NCI-H2107 (cell line): ENCODE measurements at places on chromosomes 5 and 9.
A peak's percentile ranks its signal among the peaks of the same experiment; 100 is the strongest.

DNA sequence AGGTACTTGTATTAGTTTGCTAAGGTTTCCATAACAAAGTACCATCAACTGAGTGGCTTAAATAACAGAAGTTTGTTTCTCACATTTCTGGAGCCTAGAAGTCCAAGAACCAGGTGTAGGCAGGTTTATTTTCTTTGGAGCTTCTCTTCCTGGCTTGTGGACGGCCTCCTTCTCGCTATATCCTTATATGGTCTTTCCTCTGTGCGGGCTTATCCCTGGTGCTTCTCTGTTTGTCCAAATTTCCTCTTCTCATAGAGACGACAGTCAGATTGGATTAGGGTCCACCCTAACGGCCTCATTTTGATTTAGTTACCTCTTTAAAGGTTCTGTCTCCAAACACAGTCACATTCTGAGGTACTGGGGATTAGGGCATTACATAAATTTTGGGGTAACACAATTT is 88.3 kb downstream of the RMI1 start:
- no peak for DNase-seq

DNA sequence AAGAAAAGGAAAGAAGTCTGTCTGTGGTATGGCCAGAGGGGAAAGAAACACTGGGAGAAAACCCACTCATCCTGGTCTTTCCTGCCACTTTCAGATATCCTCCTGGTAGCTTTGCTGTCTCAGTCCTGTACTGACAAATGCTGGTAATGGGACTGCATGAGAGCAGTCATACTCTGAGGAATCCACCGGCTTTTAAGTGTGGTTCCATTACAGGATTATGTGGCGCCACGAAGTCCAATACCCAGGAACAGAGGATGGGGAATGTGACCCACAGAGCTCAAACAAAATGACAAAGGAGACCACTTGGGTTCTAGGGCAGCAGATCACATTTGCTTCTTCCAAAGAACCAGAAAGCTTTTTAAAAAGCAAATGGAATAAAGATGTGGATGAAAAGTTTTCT is 26.3 kb upstream of the FBP1 start:
- no peak for DNase-seq

- DNase-seq: no peak
Measured at GRCh38 chr9:74663439-74663838, 166.3 kb downstream of the RORB start.

GRCh38 chr5:42842921-42843641 is 31.4 kb upstream of the SELENOP start:
- DNase-seq: no peak

GRCh38 chr9:91533382-91533781 is 109.8 kb upstream of the NFIL3 start:
- no peak for DNase-seq

DNA sequence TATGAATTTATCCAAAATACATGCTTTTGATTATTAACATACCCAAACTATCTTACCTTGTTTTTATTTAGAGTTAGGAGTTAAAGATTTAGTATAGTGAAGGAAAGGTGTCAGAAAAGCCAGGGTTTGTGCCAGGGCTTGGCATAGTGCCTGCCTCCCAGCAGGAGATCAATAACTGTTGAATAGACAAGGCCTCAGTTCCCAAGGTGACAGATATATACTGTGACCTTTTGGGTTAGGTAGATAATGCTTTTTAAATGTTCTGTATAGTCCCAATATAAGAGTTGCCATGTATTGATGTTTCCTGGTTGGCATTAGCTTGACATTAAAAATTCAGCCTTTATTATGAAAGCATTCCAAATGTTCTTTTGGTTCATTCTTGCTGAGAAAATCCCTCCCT is 121.8 kb downstream of the MCTP1 start:
- no peak for DNase-seq

DNA sequence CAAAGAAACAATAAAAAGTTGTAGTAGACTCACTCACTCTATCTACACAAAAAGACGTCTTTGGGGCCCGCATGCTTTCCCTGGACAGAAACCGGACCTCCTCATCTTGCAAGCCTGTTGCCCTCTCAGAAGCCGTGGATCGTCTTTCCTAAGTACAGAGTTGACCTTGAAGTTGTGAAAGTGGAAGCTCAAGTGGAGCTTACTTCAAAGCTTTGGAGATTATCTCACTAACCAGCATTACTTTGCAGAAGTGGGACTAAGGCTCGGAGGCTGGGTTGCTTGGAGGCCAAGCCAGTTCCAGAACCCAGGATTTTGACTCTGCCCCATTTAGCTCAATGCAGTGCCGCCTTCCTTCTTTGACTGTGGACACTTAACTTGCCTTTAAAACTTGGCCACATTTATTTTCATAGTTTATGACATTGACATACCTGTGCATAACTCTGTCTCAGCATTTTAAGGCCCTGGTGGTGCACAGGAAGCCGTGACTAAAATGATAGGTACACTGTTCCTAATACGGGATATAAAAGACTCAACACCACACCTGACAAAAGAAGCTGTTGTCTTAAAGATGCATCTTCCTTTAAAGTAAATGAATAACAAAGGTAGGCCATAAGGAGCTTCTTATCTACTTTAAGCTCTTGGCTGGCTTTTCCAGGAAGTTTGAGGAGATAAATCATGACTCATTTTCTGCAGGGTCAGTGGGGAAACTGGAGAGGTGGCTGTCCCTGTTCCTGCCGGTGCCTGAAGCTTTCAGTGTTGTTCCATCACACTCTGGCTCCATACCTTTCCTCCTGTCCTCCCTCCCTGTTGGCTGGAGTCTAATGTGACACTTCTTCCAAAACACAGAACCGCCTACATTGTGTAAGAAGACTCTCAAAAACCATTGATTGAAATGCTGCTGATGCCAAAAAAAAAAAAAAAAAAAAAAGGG is 10.7 kb downstream of the SLC25A25 start:
- DNase-seq: no peak

- DNase-seq: no peak
Measured at GRCh38 chr5:9537223-9538141, 8.4 kb downstream of the SEMA5A start.

DNA sequence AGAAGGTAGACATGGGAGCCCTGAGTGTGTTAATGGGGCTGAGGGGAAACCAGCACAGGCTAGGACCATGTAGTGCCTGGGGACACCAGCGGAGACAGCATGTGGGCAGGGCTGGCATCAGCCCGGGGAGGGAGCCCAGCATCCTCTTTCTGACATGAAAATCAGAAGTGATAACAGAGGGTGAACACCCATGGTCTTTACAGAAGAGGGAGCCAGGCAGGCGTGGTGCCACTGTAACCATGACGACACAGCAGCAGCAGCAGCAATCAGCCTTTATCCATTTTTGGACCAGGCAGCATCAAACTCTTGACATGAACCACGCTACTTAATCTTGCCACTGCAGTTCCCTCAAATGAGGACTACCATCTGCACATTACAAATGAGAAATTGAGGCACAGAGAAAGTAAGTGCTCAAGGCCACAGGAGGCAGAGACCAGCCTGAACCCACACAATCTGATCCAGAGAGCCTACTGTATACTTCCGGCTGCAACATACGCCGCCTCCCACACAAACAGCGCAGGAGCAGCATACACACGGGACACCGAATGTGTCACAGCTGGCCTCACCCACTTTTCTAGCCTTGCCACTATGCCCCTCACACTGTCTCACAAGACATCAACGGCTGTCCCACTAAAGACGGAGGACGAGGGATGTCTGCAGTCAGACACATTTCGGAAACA is 23.8 kb downstream of the CAMSAP1 start:
- DNase-seq: no peak

DNA sequence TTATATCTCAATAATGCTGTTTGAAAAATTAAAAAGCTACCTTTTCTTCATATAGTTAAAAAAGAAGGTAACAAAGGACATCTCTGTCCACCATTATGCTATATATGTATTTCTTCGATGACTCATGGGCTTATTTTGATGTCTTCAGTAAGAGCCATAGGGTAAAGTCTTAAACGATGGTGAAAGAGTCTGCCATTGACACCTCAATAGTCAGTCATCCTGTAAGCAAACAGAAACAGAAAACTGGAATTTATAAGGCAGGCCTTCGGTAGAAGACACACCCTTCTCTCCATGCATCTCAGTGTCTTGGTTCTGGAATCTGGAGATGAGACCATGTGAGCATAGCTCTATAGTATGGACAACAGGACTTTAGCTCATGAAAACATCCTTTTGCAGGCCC is 87.0 kb upstream of the ZNF462 start:
- DNase-seq: no peak

DNA sequence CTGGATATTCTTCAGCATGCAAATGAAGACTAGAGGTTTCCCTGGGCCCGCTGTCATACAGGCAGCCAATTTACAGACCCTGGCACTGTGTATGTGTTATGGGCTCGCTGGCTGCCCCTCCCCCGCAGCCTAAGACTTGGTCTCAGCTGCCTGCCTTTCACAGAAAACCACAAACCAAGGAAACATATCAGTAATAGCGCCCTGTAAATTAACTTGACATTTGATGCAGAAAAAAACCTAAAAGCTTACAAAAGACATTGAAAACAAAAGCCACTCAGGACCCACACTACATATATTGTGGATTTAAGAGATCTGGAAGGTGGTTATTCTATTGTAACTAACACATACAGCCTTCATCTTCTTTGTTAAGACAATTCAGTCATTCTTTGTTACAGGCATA is 287.0 kb upstream of the TMEM161B start:
- no peak for DNase-seq

DNA sequence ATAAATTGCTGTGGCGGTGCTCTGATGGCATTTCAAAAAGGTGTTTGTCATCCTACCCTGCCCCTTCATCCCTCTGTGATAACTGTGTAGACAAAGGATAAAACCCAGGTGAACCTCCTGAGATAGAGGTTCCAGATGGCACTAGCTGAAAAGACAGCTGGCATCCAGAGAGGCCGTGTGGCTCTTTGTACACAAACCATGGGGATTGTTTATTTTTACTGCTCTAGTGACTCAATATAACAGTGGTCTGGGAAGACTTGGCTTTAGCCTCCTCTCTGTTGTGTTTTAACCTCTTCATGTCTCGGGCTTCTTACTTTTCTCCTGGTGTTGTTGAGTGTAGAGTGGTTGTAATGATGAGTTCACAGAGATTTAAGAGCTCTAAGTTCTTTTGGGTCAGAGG is 48.8 kb downstream of the SH3GL2 start:
- DNase-seq: peak; percentile 52

DNA sequence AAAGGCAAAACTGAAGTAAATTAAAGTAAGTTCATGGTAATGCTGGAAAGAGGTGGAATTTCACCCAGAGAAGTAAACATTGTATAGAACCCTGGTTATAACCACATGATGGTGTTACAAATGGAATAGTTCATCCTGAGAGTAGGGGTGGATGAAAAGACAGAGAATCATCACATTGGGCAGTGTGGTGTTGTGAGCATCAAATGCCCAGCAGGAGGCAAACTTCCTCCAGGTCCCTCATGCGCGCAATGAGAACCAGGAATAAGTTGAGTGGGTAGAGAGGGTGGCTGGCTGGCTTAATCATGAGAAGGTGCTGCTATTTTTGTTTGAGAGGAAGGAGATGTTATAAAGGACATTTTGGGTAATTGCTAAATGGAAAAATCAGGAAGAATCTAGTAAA is 163.3 kb upstream of the HMHB1 start:
- DNase-seq: no peak
